ENCODE measurements at places on chromosomes 13 and 19. TPM values are rescaled to one million over a fixed set of nuclear protein-coding genes. Genes with fewer than 3 reads are reported as not detected.

- no peak for DNase-seq
These were observed 14.2 kb upstream of the B3GNT3 start for GRCh38 chr19:17780781-17781180.

GRCh38 chr19:34428549-34429285, 536 bp downstream of the UBA2 start:
- DNase-seq = peak; percentile 31

DNA sequence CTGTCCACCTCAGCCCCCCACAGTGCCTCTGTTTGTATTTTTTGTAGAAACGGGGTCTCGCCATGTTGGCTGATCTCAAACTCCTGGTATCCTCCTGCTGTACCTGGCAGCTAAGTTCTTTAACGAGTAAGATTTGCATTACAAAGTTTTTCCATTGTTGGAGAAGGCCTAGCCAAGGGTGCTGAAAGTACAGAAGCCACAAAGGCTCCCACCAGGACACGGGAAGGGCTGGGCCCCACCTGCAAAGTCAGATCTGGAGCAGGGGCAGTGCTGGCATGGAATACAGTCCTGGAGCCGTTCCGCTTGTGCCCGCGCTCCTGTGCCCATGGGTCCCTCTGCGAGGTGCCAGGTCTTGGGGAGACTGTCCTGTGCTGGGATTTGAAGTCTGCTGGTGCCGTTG, 12.1 kb downstream of the FZR1 start:
- no peak for DNase-seq

GRCh38 chr13:97574926-97575325, 141.0 kb downstream of the RAP2A start:
- DNase-seq = no peak

DNA sequence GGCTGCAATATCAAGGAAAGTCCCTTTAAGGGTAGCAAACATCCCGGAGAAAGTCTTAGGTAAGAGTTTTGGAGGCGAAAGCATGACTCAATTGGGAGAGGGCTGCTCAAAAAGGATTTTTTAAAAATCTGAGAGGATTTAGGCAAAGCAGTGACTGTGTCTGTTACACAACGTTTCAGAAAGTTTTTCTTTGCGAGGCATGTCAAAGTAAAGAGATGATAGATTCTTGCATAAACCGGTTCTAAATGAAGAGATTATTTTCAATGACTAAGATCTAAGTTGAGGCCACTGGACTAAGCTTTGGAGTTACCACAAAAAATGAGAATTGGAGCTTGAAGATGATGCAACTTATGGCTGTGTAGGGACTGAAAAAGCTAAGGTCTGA, 43.7 kb upstream of the ENOX1 start:
- DNase-seq = no peak

GRCh38 chr19:3284759-3285646, 60.5 kb downstream of the CELF5 start:
- peak; percentile 50 for DNase-seq

- no peak for DNase-seq
These were observed 182.3 kb downstream of the MZT1 start for GRCh38 chr13:72545030-72545719.

- no peak for DNase-seq
These were observed 1516.4 kb downstream of the EFNB2 start for GRCh38 chr13:105019073-105019472.

DNA sequence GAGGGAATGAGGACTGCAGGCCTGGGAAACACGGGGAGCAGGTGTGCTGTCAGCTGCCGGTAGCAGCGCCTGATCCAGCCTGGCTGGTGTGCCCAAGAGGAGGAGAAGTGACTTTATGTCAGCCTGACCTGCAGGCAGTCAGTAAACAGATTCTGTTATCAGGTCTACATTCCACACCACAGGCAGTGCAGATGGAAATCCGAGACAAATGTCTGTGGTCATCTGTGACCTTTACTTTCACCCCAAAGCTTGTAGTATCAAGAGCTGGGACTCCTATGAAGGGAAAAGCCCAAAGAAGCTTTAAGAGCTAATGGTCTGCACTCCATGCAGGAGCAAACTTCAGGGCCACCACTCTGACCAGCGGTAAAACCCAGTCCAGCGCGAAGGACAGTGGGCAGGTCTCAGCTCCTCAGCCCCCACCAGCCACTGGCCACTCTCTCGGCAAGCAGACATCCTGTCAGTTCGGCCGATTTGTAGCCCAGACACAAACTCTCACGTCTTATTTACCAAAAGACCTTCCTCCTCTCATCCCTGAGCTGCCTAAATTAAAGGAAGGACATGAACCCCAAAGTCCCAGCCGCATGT, 7.7 kb downstream of the EPS15L1 start:
- no peak for DNase-seq

GRCh38 chr13:33388286-33388998, 102.9 kb upstream of the STARD13 start:
- no peak for DNase-seq

GRCh38 chr13:52454459-52454819, 839 bp upstream of the CKAP2 start:
- peak; percentile 16 for DNase-seq

- no peak for DNase-seq
These were observed 6.6 kb upstream of the SIGLEC12 start for GRCh38 chr19:51508059-51508733.

GRCh38 chr13:21310220-21310619, 133.8 kb downstream of the MRPL57 start:
- no peak for DNase-seq

DNA sequence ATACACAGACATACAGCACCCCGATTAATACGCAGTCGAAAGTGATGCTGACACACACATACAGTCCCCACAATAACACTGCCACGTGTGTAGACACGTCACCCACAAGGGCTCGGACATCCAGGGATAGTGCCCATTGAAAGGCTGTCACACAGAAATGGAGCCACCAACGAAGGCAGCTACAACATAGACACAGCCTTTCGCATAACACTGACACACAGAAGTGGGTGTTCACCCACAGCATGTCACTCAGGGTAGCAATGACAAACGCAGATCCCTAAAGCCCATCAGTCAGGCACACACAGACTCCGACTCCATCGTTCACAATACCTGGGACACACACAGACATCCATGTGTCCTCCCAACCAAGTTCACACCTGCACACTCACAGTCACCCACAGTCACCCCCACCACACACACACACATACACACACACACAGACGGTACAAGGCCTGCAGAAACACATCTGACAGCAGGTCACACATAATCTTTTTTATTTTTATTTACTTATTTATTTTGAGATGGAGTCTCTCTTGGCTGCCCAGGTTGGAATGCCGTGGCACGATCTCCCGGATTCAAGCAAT, 10.4 kb upstream of the NANOS3 start:
- no peak for DNase-seq

Gene TBC1D4
- 73.5 TPM for total RNA-seq

Gene CPAMD8
- total RNA-seq = 0.18 TPM

Gene CTXN1
- total RNA-seq = 1.9 TPM

Gene ZNF541
- 0.05 TPM for total RNA-seq

Gene KCTD4
- total RNA-seq = not detected

Gene DENND1C
- total RNA-seq = 75.6 TPM

Gene ZIC2
- 0.08 TPM for total RNA-seq

Gene KLK8
- not detected for total RNA-seq

Gene BICRA
- total RNA-seq = 13.5 TPM
